CD4-positive, alpha-beta memory T cell (primary cell): ENCODE measurements at places on chromosomes 6 and 20.
A peak's percentile ranks its signal among the peaks of the same experiment; 100 is the strongest.

- no peak for DNase-seq
Observed at GRCh38 chr6:7087066-7087465, 20.7 kb upstream of the RREB1 start.

GRCh38 chr20:17936761-17937732 is 31.5 kb downstream of the SNX5 start:
- DNase-seq = no peak

DNA sequence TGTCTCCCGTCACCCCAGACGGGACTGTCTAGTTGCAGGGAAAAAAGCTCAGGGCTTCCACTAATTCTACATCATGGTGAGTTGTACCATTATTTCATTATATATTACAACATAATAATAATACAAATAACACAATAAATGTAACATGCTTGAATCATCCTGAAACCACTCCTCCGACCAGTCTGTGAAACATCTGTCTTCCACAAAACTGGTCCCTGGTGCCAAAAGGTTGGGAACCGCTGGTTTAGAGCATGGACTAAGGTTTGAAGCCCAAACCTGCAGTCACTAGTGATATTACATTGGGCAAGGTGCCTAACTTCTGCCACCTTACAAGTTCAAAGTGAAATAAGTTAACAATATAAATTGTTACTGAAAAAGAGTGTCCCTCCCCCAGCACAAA is 175.7 kb downstream of the PDE10A start:
- no peak for DNase-seq

GRCh38 chr6:93047033-93047432 is 372.3 kb downstream of the EPHA7 start:
- DNase-seq = no peak

- no peak for DNase-seq
Observed at GRCh38 chr20:14470231-14470899, 133.0 kb upstream of the FLRT3 start.

DNA sequence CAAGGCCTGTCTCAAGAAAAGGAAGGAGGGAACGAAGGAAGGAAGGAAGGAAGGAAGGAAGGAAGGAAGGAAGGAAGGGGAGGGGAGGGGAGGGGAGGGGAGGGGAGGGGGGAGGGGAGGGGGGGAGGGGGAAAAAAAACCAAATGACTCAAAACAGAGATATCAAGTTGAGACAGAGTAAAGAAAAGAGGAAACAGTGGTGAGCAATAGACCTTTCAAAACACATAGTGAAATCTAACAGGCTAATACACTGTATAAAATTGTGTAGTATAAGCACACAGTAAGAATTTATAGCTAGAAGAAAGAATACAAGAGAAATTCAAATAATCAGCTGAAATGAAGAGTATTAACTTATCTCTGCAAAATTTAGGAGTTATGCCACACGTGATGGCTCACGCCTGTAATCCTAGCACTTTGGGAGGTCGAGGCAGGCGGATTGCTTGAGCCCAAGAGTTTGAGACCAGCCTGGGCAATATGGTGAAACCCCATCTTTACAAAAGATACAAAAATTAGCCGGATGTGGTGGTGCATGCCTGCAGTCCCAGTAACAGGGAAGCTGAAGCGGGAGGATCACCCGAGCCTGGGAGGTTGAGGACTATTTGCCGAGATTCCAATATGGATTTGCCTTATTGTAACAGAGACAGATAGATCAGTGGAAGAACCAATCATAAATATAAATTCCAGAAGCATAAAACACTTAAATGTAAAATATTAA is 123.2 kb downstream of the PRND start:
- DNase-seq = no peak

DNA sequence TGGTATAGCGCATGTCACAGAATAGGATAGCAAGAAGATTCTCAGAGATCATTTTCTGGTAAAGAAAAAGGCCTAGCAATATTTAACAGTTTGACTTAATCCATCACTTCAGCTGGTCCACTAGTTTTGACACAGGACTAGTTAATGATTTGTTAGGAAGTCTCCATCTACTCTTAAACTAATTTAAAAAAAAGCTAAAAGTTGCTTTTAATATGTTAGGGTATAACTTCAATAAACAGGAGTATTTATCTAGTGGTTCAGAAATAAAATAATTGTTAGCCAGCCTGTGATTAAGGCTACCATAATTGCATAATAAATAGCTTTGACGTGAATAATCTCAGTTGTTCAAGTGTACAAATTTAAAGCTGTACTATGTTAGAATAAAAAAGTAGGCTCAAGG is 195.6 kb downstream of the FUT9 start:
- no peak for DNase-seq

DNA sequence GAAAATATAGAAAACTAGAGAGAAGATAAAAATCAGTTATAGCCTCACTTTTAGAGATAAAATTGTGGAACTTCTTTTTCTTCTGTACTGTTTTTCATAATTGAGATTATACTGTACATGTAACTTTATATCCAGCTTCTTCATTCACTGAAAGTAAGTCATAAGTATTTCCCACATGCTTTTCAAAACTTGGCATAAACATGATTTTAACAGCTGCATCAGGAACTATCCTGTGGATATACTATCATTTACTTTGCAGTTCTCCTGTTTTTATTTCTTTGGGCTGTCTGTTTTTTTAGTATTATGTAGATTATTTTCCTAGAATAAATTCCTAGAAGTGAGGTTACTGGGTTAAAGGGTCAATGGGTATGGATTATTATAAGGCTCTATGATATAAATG is 14.8 kb downstream of the DSTN start:
- no peak for DNase-seq

DNA sequence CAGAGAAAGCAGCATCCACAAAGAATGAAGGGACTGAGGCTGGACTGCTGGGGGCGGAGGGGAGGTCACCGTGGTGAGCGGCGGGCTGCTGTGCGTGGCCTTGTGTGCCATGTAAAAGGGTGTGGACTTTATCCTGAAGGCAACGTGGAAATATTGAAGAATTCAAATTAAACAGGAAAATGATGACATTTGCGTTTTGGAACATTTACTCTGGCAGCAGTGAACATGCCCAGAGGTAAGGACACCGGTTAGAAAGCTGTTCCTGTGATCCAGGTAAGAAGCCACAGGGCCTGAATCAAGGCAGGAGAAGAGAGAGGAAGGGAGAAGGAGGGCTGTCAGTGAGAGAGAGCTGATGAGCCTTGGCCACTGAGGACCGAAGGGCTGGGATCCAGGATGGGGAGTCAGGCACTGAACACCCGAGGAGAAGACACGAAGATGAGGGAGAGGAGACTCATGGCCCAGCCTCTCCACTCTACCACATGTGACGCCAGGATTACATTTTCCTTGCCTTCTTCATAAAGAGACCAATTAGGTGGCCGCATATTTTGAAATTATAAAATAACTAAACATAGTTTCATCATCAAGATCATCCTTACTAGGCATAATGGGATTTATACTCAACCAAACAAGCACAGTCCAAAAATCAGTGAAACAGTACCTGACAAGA is 58.4 kb downstream of the TRAM2 start:
- DNase-seq = no peak

GRCh38 chr20:38209054-38209675 is 44.1 kb upstream of the TGM2 start:
- no peak for DNase-seq

- DNase-seq = no peak
Observed at GRCh38 chr20:41001497-41001896, 27.1 kb upstream of the TOP1 start.

- DNase-seq = no peak
Observed at GRCh38 chr6:117487821-117488220, 5.3 kb downstream of the DCBLD1 start.

GRCh38 chr6:37893257-37893656 is 73.7 kb downstream of the ZFAND3 start:
- no peak for DNase-seq

- no peak for DNase-seq
Observed at GRCh38 chr6:89458704-89459103, 25.8 kb downstream of the ANKRD6 start.

DNA sequence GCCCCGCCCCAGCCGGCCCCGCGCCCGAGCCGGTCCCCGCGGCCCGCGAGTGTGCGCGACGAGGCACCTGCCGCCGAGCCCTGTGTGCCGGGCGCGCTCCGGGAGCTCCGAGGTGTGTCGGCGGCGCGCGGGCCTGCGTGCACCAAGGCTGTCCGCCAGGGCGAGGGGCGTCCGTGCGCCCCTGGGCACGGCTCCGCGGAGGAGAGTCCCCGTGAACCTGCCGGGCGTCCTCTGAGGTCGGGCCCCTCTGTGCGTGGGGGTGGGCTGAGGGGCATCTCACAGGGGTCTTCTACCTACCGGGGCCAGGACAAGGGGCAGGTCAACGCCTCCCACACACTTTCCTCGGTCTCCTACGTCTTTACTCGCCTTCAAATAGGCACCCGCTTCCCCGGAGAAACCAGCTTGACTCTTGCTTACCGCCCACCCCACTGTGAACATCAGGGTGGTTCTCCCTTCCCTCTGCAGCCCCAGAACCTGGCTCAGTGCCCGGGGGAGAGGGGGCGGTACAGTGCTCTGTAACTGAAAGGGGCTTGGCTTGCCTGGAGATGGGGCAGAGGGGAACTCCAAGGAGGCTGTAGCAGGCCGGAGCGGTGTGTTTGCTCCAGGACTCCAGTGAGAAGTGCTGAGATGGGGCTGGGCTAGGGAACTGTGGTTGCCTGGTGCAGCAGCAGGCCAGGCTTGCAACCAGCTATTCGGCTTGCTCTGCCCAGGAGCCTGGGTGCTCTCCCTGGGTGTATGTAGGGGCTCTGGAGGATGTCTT is at the start of gene SAMD10:
Gene SAMD10 (minus strand): TSS at position 86 of the 760 bp plus-strand sequence. CDS start 175 bp downstream, outside the sequence.
- peak; percentile 53 for DNase-seq

GRCh38 chr6:129312880-129313279 is 397.1 kb downstream of the ARHGAP18 start:
- no peak for DNase-seq

DNA sequence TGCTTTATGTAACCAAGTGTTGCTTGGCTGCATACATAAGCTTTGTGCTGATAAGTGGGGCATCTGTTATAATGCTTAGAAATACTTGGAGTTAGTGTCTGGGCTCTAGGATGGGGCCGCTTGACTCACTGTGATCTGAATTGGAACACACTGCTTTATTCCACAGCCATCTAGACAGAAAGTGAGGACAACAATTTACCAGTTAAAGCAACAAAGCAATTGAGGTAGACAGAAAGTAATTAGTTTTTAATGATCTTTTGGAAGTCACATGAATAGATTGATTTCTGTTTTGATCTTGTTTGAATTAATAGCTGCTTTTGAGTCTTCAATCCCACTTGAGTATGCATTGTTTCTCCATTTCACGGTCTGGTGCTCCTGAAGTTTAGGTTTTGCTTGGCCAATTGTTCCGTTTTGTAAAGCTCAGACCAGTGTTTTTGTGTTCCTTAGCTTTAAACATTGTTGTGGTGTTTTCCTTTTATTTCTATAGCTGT is 157.5 kb downstream of the TRMT11 start:
- DNase-seq = no peak

DNA sequence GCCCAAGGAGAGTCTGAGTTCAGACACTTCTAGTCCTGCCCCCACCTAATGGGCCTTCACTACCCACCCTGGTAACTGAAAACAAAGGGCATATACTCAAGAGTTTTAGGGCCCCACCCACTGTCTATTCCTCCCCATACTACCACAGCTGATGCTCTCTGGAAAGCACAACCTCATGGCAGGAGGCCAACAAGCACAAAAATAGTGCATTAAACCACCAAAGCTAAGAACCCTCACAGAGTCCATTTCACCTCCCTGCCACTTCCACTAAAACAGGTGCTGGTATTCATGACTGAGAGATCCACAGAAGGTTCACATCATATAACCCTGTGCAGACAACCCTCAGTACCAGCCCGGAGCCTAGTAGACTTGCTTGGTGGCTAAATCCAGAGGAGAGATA is 132.1 kb upstream of the ADGRB3 start:
- no peak for DNase-seq

- no peak for DNase-seq
Observed at GRCh38 chr20:24702501-24703283, 233.3 kb downstream of the SYNDIG1 start.

DNA sequence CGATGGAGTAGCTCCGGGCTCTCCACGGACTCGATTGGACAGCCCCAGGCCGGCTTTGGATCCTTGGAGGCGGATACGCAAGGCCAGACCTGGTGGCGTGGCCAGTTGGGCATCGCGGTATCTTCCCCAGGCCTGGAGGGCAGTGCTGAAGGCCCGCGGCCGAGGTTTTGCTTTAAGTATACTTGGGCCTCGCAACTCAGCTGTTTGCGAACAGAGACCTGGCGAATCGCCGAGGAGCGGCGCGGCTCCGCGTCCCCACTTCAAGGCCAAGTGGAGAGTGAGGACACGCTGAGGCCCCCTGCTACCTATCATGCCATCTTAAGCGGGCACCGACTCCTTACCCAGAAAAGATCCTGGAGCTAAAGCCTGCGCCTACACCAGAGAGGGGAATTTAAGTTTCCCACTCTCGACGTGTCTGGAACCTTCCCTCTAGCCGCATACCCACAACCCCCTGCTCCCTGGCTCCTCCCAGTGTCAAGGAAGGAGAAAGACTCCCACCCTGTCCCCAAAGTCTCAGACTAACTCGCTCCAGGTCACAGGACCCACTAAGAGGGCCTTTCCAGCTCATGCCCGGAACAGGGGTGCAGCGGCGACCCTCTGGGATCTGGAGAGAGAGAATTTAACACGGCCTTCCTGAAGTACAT is 4.1 kb downstream of the LINC00237 start:
- DNase-seq = no peak

DNA sequence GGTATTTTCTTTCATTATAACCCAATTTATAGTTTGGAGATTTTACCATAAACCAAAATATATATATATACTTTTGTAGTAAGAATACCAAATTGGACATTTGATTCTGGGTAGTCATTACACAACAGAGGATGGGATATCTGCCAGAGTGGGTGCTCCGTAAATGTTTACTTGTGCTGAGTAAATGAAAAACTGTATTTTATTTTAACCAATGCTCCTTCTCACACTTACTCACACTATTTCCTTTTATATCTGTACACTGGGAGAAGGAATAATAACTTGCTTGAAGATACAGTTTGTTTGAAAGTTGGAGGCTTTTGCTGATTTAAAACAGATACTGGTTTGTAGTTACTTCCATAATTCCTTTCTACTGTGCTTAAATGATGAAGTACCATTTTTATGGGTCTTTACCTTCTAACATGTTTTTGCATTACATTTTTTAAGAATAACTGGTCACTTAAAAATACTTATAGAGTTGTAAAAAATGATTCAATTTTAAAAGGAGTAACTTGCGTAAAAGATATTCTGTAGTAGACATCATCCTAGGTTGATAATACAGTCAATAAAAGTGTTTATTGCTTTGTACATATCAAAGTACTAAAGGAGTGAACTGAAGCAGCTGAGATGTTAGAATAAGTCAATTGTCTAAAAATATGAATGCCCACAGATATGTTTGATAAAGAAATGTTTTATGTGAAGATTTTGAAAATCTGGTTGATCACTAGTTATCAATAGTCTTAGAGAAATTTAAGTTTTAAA is 411.7 kb downstream of the UTRN start:
- no peak for DNase-seq

DNA sequence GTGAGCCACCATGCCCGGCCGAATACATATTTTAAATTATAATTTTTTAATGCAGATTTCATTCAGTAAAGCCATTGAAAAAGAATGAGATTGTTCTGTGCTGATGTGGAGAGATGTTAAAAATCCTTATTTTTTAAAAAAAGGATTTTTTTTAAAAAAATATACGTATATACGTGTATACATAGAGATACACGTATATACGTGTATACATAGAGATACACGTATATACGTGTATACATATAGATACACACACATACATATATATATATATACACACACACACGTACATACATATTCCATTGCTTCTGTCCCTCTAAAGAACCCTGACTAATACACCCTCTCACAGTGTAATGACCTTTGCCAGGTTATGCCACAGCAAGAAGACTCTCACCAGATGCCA is 23.8 kb upstream of the TBC1D7 start:
- no peak for DNase-seq

GRCh38 chr20:10419550-10420133 is 14.4 kb downstream of the MKKS start:
- DNase-seq = no peak
